AG10803 (cell line): ENCODE measurements at places on chromosomes 5 and 9.
A peak's percentile ranks its signal among the peaks of the same experiment; 100 is the strongest.

- DNase-seq: peak; percentile 40
Measured at GRCh38 chr9:79371948-79372555, 199.7 kb upstream of the TLE4 start.

DNA sequence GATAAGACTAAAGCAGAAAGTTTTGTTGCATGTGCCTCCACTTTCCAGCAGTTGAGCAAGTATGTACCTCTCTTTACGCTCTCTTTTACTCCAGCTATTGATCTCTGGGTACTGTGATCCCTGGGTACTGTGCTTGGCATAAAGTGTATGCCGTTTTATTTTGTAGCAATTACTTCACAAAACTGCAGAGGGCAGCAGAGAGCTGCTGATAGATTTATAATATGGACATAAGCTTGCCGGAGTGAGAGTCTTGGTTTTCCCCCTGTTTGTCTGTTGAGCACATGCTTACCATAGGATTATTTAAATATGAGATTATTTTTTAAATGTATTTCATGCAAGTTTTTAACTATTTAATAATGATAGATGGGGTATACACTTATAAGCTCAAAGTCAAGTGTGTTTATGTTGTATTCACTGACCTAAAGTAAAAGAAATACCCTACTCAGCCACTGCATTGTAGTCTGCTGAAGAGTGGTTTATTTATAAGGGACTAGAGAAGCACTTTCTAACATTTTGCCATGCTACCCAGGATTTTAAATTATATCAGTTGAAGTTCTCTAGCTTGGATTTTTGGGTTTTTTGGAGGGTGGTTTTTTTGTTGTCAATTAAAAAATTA is 13.0 kb downstream of the TTC1 start:
- DNase-seq: peak; percentile 70

GRCh38 chr9:78424299-78424698 is 127.4 kb downstream of the PSAT1 start:
- DNase-seq: no peak

DNA sequence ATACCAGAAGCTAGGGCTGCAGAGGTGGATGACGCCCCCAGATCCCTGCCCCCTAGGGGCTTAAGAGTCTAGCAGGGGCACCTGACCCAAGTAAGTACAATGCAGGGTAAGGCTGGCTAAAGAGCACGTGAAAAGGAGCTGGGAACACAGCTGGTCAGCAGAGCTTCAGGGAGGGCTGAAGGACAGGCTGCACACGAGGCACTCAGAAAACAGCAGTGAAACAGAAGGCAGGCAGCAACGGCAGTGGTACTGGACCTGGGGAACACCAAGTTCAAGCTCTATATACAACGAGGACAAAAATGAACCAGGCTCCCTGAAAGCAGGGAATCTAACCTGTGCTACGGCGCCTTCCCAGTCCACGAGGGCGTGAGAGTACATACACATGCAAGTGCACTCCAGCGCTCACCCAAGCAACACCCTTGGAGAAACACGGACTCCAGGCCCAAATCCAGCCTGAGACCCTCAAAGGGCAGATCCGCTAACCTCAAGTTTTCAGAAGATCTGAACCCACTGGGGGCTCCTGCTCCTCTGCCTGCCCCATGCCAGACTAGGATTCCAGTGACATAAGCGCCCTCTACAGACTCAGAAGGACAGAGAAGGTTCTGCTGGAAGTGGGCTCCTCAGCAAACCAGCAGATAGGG is 57.4 kb downstream of the PSMB7 start:
- DNase-seq: no peak

DNA sequence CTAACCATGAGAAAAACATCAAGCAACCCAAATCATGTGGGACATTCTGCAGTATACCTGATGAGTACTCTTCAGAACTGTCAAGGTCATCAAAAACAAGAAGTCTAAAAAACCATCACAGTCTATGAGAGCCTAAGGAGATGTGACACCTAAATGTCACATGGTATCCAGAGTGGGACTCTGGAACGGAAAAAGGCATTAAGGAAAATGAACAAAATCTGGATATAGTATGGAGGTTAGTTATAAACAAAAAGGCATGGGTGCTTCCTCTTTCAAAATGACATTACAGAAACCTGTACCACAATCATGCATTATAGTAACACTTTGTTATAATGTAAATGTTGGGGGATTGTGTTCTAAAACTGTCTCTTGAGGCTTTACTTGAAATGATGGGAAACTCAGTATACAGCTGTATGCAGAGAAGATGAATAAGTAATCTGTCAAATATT is 47.4 kb downstream of the PRKACG start:
- DNase-seq: no peak

- no peak for DNase-seq
Measured at GRCh38 chr5:83662558-83662957, 58.1 kb downstream of the HAPLN1 start.

- peak; percentile 88 for DNase-seq
Measured at GRCh38 chr9:125538092-125538473, 168.9 kb downstream of the MAPKAP1 start.

DNA sequence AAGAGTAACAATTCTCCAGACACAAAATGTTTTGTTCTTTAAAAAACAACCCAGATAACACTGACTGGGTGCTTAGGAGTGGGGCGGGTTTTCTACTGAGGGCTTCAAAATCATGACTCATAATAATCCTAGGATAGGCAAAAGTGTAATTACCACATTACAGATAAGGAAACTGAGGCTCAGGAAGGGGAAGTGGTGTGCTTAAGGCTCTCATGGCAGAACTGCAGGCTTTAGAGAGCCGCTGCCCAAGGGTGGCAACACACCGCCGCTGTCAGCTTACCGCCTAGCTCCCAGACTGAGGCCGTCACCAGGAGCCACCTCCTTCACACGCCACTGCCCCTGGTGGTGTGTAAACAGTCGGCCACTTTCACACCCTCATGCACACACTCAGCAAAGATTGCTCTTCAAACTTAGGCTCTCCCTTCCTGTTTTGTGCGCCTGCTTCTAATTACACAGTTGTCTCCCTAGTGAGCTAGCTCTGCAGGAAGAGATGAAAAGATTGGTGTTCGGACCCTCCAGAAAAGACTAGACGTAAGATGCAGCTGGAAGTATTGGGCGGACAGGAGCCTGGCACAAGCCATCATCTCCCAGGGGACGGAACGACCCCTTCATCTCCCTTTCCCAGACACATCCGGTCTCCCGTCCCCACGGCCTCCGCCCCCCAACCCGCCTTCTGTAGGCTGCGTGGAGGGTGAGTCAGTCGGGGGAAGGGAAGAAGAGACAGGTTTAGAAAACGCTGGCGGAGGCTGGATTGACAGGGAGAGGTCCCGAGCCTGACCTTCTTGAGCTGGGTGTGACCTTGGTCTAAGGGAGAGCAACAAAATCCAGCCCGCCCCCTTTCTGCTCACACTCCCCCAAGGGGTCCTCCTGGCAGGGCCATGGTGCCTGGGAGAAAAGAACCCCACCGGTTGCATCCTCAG is 162.7 kb downstream of the SYK start:
- no peak for DNase-seq

DNA sequence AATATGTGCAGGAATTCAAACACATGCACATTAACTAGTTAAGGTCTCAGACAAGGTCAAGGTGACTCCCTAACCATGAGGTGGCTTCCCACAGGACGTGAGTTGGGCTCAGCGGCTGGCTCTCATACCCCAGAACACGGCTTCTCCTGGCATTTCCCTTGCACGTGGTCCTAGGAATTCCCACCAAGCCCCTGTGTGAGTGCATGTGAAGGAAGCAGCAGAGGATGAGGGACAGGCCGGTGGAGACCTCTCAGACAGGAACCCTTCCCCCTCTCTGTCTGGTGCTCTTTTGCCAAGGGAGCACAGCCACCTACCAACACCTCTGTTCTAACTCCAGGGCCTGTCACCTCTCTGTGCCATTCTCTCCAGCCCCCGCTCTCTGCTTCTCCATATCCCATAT is 271.0 kb downstream of the FSTL4 start:
- DNase-seq: no peak

- DNase-seq: no peak
Measured at GRCh38 chr5:72815580-72816283, 729 bp upstream of the TNPO1 start.

GRCh38 chr5:76125346-76125745 is 42.2 kb downstream of the SV2C start:
- DNase-seq: no peak

DNA sequence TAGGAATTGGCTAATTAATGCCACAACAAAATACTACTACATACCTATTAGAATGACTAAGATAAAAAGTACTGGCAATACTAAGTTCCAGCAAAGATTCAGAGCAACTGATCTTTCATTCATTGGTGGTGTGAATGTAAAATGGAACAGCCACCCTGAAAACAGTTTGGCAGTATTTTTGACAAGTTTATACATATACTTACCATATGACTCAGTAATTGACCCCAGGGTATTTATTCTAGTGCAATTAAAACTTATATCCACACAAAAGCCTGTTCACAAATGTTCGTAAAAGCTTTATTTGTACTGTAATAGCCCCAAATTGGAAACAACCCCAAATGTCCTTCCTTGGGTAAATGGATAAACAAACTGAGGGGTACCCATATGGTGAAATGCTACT is 270.8 kb upstream of the ACTBL2 start:
- DNase-seq: no peak

GRCh38 chr5:76579166-76579937 is 43.9 kb downstream of the F2RL2 start:
- DNase-seq: peak; percentile 9

DNA sequence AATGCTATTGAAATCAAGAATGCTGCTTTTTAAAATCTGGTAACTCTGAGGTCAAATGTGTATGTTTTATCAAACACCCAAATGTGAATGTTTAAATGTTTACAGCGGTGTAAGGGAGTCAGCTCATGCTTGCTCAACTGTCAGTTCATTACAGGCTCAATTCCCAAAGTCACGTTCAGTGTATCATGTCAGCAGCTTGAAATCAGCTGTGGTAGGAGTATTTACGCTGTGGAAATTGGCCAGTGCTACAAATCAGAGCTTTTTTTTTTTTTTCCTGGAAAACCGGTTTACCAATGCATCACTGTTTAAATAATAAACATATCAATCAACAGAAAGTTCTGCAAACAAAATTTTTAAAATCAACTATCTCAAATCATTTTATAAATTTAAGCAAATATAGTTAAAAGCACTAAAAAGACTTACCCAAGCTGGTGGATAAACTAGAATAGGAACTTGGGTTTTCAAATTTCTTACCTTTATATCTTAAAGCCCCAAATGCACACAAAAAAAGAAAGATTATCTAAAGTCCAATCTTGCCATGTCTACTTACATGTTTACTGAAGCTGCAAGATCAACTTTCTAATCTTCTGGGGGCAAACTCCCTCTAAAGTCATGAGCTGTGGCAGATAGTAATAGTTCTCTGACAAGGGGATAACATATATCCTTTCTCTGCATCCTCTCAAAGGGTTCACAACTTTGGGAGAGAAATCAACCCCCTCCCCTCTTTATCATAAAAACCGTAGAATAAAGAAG is 57.6 kb upstream of the GRAMD2B start:
- peak; percentile 51 for DNase-seq

DNA sequence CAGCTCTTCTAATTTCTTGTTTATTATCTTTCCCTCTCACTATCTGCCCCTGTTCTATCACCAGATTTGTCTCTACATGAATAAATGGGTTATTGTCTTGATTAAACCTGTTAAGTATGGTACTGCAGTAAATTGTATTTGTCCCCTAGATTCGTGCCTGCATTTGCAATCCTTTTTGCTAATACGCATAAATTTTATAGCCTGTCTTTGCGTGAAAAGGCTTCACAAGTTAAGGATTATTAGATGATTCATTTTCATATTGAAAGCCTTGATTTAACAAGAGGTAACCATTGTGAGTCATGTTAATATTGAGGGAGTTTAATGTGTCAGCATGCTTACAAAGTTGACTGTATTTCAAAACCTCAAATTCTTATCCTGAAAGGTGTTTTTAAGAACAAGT is 204.6 kb downstream of the PCSK1 start:
- no peak for DNase-seq

DNA sequence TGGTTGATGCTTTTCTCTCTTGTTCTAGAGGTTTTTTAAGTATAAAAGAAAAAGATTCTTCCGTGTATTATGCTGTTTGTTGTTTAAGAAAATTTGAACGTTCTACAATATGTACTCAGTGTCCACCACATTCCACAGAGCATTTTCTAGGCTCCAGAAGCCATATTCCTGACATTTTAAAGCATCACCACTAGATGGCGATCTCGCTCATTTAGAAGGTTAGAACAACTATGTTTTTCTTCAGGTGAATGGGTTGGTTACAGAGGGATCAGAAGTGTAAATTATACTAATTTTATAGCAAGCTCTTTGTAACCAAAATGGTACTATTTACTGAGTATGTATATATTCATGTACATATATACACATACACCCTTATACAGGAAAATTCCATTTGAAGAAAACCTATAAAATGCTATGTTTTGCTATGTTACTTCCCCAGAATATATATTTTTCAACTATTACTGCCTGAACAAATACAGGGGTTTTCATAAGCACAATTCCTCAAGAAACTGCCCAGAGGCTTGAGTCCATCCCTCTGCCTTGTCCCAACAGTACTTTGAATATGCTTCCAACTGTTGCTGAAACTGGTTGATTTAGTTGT is 284.3 kb downstream of the CCDC171 start:
- DNase-seq: peak; percentile 54

DNA sequence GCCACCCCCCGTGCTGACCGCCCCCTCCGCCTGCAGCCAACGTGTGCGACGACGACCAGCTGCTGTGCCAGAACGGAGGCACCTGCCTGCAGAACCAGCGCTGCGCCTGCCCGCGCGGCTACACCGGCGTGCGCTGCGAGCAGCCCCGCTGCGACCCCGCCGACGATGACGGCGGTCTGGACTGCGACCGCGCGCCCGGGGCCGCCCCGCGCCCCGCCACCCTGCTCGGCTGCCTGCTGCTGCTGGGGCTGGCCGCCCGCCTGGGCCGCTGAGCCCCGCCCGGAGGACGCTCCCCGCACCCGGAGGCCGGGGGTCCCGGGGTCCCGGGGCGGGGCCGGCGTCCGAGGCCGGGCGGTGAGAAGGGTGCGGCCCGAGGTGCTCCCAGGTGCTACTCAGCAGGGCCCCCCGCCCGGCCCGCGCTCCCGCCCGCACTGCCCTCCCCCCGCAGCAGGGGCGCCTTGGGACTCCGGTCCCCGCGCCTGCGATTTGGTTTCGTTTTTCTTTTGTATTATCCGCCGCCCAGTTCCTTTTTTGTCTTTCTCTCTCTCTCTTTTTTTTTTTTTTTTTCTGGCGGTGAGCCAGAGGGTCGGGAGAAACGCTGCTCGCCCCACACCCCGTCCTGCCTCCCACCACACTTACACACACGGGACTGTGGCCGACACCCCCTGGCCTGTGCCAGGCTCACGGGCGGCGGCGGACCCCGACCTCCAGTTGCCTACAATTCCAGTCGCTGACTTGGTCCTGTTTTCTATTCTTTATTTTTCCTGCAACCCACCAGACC is 80.2 kb downstream of the NTNG2 start:
- DNase-seq: no peak

DNA sequence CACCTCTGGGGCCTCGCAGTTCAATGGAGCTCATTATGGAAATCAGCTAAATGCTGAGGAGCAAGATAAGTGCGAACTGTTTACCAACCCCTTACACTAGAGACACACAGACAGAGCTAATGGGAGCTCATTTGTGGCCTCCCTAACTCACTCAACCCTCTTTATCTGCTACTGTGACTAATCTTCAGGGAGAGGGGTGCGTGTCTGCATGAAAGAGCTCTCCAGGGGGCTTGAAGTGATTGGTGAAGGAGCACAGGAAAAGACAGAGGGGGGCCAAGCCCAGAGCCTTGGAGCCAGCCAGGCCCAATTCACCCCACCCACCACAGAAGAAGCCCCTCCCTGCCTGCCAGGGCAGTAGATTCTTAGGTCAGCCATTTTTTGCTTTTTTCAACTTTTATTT is 466.8 kb upstream of the BRINP1 start:
- no peak for DNase-seq
